ENCODE measurements at places on chromosomes 3 and 15.
A peak's percentile ranks its signal among the peaks of the same experiment; 100 is the strongest.

DNA sequence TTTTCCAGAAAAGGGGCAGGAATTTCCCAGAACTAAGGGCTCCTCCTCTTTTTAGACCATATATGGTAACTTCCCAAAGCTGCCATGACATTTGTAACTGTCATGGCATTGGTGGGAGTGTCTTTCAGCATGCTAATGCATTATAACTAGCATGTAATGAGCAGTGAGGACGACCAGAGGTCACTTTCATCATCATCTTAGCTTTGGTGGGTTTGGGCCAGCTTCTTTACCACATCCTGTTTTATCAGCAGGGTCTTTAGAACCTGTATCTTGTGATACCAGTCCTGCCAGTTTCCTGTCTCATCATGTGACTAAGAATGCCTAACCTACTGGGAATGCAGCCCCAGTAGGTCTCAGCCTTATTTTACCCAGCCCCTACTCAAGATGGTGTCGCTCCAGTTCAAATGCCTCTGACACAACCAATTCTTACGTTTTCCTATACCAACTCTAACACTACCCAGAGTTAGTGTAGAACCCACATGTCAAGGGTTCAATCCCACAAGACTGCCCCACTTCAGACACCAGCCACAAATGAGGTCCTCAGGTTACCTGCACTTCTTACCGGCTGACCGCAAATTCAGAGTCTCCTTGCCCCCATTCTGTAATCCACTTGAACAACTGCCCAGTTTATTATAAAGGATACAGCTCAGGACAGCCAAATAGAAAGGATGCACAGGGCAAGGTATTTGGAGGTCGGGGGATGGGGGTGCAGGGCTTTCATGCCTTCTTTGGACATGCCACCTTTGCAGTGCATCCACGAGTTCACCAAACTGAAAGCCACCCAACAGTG is 17.7 kb downstream of the FOXB1 start:
- no peak for DNase-seq

GRCh38 chr3:97990624-97991292 is 18.5 kb upstream of the RIOX2 start:
- no peak for DNase-seq

- no peak for DNase-seq
Observed at GRCh38 chr15:60589728-60590127, 110.8 kb upstream of the ICE2 start.

DNA sequence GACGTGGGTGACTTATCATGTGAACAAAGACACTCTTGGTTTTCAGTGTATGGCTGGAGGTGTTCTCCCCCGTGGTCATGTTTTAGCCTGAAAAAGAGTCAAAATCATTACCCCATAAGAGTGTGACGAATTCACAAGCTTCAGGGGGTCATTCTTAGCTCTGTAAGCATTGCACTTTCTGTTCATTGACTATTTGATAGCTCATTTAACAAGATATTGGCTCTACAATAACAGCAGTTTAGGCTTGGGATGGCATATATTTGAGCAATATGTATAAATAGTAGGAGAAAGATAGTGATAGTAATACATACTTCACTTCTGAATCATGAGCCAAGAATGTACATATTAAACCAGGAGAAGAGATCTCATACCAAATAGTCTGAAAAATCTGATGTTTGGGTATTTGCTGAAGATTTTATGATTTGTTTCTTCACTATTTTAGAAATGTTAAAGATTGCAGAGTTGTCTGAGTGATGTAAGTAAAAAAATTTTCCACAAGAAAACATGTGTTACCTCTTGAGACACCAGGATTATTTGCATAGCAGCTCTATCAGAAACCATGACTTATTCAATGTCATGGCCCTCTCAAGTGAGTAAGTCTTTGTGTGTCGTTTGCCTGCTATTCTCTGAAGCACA is 996.0 kb downstream of the OTOL1 start:
- no peak for DNase-seq

DNA sequence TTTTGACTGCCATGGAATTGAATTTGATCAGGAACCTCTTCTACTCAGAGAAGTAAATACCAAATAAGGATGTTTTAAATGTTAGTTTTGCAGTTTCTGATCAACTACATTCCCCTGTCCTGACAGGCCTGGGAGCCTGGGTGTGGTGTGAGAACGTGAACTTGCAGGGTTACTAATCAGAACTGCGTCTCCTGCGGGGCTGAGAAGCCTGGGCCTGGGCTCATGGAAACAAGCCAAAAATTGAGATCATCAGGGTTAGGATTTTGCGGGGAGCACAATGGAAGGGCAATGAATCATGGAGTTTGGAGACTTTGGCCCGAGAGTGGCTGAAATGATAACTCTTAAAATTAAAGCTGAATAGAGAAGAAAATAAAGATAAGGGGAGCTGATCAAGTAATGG is 47.8 kb upstream of the C3orf70 start:
- DNase-seq, result peak; percentile 88

DNA sequence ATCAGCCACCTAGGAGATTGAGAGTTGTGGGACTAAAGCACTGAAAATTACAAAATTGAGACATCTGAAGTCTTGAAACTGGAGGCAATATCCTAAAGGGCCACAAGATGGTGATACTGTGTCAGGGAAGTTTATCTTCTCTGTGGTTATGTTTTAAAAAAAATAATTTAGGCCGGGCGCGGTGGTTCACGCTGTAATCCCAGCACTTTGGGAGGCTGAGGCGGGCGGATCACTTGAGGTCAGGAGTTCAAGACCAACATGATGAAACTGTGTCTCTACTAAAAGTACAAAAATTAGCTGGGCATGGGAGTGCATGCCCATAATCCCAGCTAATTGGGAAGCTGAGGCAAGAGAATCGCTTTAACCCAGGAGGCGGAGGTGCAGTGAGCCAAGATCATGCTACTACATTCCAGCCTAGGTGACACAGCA is 17.9 kb upstream of the NIT2 start:
- DNase-seq, result no peak

DNA sequence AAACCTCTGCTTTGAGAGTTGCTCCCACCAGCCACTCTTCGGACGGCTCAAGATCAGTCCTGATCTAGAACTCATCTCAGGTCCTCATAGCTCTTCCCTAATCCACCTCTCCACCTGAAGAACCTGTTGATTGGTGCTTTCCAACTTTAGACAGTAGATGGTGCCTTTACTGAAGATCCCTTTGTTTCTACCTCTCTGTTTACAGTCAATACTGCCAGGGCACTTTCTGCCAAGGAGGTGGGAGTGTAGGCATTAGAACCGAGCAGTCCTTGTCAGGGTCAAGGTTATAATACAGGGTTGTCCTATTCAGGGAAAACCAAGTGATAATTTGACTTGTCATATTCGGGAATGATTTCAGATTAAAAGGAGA is 1.2 kb downstream of the CGNL1 start:
- DNase-seq, result no peak

DNA sequence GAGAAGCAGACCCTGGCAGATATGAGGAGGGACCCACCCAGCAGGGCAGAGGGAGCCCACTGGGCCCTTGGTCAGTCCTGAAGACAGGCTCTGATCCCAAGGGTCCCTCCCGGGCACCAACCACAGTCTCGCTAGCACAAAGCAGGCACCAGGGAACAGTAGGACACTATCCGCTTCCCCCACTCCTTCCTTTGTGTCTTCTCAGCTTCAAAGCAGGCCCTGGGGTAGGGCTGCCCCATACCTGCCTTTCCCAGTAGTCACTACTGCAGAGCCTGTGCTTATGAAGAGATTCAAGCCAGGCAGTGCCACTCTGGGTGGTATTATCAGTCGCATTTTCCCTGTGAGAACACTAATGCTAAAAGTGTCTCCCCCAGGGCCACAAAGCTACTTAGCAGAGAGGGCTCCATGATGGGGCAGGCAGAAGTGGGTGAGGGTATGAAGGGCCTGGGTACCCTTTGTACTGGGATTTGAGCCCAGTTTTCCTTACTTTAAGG is 32.7 kb downstream of the SRPRB start:
- DNase-seq, result no peak

GRCh38 chr15:66900586-66901310 is 164.7 kb upstream of the SMAD3 start:
- DNase-seq, result peak; percentile 65
